ENCODE measurements at places on chromosomes 6 and 20.

DNA sequence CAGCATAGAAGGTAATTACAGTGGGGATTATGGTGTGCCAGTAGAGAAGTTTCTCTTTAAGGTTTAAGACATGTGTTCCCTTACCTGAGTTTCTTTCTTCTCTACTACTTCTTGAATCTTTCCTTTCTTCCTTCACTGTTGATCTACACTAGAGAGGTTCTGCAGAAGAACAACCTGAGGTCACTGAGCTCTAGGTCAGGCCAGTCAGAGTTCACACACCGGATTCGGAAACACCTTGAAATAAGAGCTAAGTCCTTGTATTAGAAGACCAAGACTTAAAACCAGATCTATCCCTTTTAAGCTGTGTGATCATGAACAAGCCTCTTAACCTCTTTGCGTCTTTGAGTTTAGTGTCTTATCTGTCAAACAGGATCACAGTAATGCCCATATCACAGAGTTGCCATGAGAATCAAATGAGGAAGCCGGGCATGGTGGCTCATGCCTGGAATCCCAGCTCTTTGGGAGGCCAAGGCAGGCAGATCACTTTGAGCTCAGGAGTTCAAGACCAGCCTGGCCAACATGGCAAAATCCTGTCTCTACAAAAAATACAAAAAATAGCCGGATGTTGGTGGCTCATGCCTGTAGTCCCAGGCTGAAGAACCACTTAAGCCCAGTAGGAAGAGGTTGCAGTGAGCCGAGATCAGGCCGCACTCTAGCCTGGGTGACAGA, 22.0 kb upstream of the TGM3 start:
- no peak for DNase-seq

DNA sequence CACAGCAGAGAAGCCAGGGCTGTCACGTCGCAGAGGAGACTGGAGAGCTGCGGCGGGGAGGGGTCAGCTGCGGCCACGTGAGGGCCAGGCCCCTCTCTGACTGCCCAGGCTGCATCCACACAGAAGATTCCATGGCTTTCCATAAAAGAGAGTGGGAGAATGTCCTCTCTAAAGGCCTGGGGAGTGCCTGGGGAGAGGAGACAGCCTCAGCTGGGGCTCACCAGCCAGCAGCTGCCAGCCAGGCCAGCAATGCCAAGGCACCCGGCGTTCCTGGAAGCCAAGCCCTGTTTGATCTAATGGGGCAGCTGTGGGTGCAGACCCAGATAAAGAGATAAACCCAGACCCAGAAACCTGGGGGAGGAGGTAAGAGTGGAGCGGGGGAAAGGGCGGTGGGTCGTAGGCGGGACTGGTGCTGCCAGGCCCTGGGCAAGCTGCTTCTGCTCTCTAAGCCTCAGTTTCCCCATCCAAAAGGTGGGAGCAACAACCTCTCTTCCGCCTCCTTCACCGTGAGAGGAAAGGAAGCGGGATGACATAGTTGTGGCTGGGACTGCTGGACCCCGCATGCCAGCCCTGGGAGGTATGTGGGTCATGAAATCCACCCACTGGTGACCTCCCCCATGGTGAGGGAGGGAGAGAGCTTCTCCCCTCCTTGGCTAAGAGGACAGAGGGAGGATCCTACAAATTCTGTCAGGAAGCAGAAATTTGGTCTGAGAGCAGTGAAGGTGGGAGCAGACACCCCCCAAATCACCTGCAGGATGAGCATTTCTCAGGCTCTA, 3.1 kb upstream of the OSBPL2 start:
- no peak for DNase-seq

- DNase-seq, result no peak
Observed at GRCh38 chr6:97195117-97195516, 87.9 kb downstream of the MMS22L start.

- no peak for DNase-seq
Observed at GRCh38 chr6:14897831-14898230, 348.0 kb upstream of the JARID2 start.

DNA sequence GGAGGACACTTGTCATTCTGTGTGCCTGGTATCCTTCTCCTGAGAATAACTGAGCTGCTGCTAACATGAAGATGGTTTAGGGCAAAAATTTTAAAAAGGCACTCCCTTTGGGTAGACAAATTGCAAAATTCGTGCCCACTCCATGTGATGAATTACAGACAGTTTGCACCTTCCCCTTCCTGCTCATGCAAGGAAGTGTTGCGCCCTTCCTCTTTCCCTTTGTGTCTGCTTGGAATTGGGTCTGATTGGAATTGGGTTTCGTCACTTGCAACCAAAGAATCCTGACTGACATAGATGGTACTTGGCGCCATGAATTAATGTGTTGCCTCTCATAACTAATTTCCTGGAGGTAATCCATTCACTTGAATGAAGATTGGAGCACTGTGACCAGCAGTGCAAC, 62.3 kb upstream of the SHLD1 start:
- no peak for DNase-seq

DNA sequence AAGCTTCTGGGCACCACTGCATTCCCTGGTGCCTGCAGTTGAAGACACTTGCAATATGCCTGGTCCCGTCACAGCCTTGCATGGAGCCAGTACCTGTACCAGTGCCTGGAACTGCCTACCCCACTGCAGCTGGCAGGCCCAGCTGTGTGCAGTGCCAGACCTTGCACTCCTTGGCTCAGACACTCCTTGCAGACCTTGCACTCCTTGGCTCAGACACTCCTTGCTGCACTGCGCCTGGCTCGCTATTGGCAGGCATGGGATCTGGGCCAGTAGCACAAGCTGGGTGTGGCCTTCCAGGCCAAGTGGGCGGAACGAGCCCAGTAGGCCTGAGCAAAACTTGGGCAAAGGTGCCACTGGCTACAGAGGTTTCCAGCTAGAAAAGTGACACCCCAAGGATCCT, 1189.1 kb downstream of the GRIK2 start:
- DNase-seq, result no peak

DNA sequence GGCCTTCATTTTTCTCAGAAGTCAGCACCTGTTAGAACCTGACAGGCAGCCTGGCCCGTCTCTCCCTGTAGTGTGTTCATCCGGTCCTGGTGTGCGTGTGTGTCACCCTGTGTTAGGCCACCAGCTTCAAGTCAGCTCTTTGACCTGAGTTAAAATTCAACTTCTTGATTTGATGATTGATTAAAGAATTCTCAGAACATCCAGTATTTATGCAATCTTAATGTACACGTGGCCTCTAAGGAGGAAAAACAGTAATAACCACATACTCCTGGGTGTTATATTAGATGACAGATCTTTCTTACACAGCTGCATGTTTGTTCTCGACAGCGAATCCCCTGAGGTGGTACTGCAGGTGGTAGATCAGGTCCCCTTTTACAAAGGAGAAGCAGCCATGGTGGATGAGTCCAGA, 19.1 kb upstream of the TMEM217 start:
- DNase-seq, result no peak

GRCh38 chr6:53765270-53765669, 29.5 kb upstream of the LRRC1 start:
- no peak for DNase-seq

DNA sequence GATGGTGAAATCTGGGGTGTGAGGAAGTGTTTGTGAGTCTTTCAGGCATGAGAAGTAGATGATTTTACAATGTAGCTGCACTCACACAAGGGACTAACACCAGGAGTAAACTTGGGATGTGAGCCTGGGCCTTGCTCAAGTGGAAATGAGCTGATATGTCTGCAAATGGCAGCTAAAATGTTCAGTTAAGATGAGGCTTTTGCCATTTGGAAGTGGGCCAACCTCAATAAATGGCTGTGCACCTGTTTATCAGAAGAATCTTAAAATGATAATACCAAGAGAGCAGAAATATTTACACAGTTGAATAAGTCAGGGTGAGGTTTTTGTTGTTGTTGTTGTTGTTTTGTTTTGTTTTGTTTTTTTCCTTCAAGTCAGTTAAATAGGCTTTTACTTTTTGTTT, 25.7 kb upstream of the KLHL31 start:
- DNase-seq, result no peak

GRCh38 chr6:4259391-4259790, 124.0 kb upstream of the ECI2 start:
- no peak for DNase-seq

DNA sequence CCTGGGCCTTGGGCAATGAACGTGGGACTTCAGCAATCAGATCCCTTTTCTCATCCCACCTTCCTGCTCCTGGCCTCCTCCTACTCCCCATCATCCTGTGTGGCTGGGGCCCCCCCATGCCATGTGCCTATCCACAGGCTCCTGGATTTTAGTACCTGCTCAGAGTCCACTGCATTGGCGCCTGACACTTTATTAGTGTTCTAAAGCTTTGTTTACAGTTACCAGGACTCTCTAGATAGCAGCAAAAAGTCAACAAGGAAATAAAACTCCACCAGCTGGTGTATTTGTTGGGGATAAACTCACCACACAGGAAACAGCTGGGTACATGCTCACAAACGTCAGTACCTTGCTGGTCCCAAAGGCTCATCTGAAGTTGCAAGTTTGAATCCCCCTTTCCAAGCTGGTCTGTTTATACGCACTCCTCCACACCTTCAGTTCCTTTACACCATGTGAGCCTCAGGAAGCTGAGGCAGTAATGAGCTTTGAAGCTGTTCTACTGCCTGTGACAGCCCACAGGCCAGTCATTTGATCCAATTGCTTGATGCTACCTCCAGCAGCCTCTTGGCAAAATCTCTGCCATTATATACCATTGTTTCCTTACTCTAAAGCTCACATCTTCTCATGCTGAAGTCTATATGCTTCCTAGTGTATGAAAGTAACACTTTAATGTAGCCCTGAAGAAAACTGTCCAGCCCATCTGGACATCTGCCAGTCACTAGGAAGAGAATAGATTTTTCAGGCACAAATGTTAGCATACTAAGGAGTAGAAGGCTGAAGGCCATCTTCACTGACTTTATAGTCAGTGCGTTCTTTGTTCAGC, 76.6 kb downstream of the ANKEF1 start:
- DNase-seq, result no peak

DNA sequence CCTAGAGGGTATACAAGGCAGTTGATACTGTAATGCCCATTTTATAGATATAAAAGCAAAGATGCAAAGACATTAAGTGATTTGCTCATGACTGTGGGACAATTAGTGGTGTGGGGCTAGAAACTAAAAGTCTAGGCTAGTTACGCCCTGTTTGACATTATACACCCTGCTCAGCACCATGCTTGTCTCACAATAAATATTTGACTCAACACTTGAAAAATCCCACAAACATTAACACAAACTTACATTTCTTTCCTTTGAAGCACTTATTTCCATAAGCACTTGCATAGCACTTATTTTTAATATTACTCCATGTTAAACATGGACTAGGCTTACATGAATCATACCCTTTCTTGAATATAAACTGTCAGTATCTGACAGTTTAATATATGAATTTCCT, 36.5 kb upstream of the SNRPB2 start:
- DNase-seq, result no peak

GRCh38 chr20:1827974-1828785, 67.0 kb upstream of the SIRPA start:
- no peak for DNase-seq

- DNase-seq, result no peak
Observed at GRCh38 chr20:51176876-51177275, 154.0 kb upstream of the KCNG1 start.

- no peak for DNase-seq
Observed at GRCh38 chr6:87200469-87201175, 45.3 kb downstream of the ZNF292 start.

GRCh38 chr6:35668096-35668495, 20.6 kb downstream of the FKBP5 start:
- DNase-seq, result no peak

- no peak for DNase-seq
Observed at GRCh38 chr6:6714953-6715352, 126.4 kb downstream of the LY86 start.

DNA sequence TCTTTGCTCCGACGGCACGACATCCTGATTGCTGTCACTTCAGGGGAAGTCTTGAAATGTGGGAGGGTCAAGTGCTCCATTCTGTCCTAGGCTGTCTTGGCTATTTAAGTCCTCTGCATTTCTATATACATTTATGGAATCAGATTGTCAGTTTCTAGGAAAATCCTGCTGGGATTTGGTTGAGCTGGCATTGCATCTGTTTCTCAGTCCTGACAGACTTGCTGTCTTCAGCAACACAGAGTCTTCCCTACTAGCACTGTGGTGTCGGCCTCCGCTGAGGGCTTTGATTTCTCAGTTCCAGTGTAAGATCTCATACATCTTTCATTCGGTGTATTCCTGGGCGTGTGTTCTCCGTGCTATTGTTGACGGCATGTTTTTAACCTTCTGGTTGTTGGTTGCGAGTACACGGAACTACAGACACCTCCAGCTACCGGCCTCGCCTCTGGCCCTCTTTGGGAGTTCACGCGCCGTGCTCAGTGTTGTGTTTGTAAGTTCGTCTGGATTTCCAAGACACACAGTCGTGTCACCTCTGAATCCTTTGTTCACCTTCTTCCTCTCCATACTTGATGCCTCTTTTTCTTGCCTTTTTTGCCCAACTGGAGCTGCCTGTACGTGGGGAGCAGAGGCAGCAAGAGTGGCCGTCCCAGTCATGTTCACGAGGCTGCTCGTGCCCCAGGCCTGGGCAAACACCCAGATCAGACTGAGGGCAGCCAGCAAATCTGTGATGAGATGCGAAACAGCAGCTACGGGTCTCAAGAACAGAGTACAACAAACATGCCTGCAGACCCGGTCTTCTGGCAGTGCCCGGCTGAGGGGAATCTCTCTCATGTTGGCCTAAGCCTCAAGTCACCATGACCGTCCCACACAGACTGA, 92.8 kb downstream of the TAF4 start:
- no peak for DNase-seq

GRCh38 chr6:118939683-118940082, 4.7 kb upstream of the MCM9 start:
- no peak for DNase-seq

GRCh38 chr6:75286955-75287354, 2.4 kb upstream of the TMEM30A start:
- no peak for DNase-seq

GRCh38 chr6:9979996-9980395, 434.9 kb downstream of the TFAP2A start:
- no peak for DNase-seq

DNA sequence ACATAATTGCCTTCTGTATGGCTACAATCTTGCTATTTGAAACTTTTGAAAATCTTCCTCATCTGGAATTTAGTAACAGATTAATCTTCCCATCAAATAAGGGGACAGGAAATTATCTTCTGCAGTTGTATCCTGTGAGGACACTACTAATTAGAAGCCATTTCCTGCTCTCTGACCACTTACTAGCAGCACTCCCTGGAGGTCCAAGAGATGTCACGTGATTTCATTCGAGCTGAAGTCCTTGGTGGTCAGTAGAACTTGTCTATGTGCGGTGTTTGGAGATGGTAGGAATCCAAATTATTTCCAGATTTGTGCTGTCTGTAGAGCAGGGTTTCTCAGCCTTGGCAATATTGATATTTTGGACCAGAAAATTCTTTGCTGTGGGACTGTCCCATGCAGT, 202.5 kb downstream of the TFAP2B start:
- DNase-seq, result no peak

DNA sequence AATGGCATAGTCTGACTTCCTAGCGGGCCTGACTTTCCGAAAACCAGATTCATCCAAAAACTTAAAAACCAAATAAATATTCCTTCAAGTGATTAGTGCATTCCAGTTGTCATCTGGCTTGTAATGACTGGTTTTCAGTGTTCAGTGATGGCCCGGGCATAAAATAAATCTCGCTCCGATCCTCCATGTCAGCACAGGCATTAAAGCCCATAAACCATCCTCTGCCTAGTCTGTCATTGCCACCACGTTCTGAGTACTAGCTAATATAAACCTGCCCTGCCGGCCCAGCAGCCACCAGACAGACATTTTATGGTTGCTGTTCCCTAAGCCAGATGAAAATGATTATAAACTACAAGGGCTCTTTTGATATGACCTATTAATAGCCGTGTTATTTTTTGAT, 232.3 kb upstream of the GMDS start:
- no peak for DNase-seq

Measured in activated CD8-positive, alpha-beta memory T cell treated with anti-CD3 and anti-CD28 coated beads, Interleukin-2, amount 50 U/mL, for 4 hours (primary cell).